ENCODE measurements at places on chromosomes 7 and 10. TPM values are rescaled to one million over a fixed set of nuclear protein-coding genes. Genes with fewer than 3 reads are reported as not detected.

DNA sequence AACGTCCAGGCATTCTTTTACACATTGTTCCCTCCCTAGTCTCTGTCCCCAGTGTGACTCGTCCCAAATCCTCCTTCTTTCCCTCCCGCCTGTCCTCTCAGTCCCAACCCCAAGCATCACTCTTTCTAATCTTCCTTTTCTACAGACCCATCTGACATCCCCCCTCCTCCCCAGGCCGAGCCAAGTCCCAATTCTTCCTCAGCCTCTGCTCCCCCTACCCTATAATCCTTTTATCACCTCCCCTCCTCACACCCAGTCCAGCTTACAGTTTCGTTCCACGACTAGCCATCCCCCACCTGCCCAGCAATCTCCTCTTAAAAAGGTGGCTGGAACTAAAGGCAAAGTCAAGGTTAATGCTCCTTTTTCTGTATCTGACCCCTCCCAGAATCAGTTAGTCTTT lies 95.1 kb downstream of the MACC1 start:
- no peak for DNase-seq

- no peak for DNase-seq
Measured at GRCh38 chr10:129756912-129757901, 206.9 kb downstream of the EBF3 start.

- DNase-seq: no peak
Measured at GRCh38 chr7:16271355-16271915, 149.9 kb downstream of the CRPPA start.

- DNase-seq: no peak
Measured at GRCh38 chr7:5776894-5777660, 4.4 kb downstream of the RNF216 start.

DNA sequence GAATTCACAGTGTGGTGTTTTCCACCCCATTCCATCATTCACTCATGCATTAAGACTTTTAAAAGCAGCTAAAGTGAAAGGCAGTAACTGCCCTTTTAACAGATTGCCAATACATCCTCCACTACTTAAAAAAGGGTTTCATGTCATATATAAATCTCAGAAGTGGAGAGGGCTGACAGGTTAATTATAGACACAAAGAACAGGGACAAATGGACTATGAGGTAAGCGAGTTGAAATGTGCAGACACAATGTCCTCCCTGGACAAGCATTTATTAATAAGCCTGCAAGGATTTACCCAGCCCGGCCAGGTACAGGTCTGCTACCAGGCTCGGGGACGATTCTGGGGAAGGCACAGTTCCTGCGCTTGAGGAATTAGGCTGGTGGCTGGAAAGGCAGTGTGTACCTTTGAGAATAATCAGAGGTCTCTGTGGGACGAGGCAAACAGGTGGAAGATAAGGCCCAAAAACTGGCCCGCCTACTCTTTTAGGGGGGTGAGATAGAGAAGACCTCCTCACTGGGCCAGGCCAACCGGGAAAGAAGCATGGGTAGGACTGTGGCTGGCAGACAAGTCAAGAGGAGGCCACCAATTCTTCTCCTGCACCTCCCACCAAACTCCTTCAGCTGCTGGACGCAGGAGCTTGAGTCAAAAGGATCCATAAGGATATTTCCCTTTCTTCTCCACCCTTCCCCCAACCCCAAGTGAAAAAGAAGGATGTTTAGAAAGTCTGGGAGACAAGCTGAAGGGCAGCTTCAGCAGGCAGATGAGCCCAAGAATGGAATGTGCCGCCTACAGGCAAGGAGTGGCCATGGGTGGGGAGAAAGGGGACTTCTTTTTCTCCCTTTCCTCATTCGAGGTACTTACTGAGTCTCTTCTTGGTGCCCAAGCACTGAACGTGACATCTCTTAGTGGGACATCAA lies 1.5 kb downstream of the PDLIM1 start:
- DNase-seq: peak; percentile 82

DNA sequence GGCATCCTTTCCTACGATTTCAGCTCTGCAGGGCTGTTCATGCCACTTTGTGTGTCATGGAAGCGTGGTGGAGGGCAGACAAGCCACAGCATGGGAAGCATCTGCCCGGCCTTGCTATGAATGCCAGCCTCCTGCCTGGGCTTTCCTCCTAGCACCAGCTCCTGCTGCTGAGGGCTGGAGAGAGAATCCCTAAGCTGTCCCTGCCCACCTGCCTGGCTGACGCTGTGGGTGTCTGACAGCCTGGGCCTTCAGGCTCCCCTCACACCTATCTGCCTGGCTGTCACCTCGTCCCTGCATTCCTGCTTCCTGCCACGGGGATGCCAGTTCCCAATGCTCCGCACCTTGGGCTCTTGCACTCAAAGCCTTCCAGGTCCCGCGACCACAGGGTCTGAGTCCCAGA lies 606.5 kb upstream of the MGMT start:
- DNase-seq: no peak

DNA sequence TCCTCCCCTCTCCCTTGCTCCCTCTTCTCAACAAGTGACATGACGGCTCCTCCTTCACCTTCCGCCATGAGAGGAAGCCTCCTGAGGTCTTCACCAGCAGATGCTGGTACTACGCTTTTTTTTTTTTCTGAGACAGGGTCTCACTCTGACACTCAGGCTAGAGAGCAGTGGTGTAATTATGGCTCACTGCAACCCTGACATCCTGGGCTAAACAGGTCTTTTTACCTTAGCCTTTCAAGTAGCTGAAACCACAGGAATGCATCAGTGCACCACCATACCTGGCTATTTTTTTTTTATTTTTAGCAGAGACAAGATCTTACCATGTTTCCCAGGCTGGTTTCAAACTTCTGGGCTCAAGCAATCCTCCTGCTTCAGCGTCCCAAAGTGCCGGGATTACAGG lies 43.6 kb downstream of the MDH2 start:
- no peak for DNase-seq

DNA sequence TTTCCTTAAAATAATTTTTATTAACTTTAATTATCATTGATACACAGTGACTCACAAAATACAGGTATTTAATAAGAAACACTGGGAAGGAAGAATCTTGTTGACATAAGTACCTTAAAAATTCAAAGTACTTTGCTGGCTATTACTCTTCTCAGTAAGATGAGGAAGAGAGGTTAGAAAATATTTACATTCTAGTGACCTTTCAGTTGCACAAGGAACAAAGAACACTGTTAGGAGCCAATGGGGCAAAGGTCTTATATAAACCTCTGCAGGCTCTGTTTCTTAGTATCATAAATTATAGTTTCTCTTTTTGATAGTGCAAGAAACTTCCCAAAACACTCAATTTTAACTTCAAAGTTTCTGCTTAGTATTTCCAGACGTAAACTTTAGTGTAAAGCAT lies 4.8 kb upstream of the TAX1BP1 start:
- DNase-seq: peak; percentile 59

DNA sequence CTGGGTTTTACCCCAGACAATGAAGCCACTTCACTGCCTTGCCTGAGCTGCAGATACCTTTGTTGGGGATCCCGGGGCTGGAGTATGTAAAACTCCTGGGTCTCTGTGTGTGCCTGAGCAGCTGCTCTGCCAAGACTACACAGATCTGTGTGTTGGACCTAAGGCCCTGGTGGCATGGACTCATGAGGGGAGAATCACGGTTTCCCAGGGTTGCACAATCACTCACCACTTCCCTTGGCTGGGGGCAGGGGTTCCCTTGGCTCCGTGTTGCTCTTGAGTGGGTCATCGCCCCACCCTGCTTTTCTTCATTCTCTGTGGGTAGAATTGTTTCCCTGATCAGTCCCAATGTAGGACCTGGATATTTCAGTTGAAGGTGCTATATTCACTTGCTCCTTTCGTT lies 13.9 kb upstream of the TBATA start:
- DNase-seq: no peak

DNA sequence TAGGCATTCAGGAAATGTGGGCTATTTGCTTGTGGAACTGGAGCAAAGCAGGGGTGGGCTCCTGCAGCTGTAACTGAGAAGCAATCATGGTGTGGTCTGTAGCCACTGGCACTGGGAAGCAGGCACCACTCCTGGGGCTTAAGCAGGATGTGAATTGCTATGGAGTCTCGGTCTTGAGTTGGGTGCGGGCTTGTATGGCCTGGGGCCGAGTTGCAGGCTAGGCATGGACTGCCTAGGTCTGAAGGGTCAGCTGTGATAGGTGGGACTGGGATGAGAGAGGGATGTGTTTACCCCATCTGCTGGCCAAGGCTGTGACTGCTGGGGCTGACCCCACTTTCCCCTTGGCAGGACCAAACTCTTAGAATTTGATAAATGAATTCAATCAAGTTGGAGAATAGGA lies 43.0 kb downstream of the ADCY1 start:
- DNase-seq: no peak

DNA sequence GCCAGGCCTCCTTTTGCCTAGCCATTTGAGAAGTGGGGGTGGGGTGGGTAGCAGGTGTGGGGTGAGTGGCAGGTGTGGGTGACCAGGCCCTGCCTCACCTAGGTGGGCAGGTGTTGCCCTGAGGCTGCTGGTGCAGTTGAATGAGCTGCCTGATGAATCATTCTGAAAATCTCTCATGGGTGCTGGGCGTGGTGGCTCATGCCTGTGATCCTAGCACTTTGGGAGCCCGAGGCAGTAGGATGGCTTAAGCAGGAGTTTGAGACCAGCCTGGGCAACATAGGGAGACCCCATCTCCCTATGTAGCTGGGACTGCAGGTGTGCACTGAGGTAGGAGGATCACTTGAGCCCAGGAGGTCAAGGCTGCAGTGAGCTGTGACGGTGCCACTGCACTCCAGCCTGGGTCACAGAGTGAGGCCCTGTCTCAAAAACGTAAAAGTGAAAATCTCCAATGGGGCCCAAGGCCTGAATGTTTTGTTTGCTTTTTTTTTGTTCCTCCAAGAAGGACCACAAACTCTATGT lies 17.7 kb downstream of the TSPAN14 start:
- no peak for DNase-seq

GRCh38 chr7:156618078-156618779 lies 22.3 kb upstream of the RNF32 start:
- DNase-seq: no peak

DNA sequence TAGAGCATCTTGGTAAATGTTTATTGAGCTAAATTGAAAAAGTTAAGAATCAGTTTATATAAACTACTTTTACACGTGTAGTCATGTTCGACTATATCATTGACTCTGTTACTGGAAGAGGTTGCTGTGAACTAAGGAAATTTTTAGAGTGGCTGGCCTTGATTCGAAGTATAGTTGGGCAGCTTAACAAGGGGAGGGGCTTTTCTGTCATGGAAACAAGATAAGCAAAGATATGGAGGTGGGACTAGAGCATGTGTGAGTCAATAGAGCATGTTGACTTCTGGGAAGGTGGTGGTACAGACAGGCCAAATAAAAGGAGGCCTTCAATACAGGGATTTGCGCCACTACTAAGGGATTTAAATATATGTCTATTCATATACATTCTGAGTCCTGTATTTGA lies 7.6 kb downstream of the ATP5F1C start:
- DNase-seq: no peak

- DNase-seq: peak; percentile 74
Measured at GRCh38 chr7:137950967-137951366, 50.9 kb downstream of the CREB3L2 start.

DNA sequence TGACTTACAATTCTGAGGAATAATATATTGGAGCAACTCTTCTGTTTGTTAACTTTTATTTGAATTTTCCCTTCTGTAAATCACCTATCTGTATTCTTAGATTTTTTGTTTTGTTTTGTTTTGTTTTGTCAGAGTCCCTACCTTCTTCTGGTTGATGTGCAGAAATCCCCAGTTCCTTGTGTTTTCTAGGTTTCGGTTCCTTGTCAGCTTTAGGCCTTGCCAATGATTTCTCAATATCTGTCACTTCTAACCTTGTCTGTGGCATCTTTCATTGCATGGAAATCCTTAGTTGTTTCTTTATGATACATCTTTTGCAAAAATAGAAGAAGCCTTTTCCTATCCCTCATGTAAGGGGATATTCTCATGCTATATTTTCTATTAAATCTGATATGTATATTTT lies 21.7 kb upstream of the ST8SIA6 start:
- DNase-seq: no peak

DNA sequence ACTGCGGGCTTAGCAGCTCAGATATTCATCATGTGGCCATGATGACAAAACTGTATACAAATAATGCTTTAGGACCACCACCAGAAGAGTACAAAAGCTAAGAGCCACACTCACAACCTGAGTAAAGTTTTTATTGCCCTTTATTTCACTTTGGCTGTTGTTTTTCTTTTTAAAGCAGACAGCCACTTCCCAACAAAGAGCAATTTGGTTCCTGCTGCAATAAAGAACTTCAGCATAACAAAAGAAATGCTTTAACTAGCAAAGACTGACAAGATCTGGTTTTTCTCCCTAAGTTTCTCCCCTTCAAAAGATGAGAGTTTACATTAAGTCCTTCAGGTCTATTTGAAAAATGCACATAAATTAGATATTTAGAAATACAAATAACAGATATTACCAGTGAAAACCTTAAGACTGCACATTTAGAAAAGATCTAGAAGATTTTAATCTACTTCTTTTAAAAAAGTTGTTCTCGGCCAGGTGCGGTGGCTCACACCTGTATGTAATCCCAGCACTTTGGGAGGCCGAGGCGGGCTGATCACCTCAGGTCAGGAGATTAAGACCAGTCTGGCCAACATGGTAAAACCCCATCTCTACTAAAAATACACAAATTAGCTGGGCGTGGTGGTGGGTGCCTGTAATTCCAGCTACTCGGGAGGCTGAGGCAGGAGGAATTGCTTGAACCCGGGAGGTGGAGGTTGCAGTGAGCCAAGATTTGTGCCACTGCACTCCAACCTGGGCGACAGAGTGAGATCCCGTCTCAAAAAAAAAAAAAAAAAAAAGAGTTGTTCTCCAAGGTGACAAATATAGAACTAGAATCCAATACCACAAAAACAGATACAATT lies 59.4 kb downstream of the WAPL start:
- no peak for DNase-seq

- no peak for DNase-seq
Measured at GRCh38 chr7:38224392-38224791, 46.3 kb downstream of the STARD3NL start.

- DNase-seq: no peak
Measured at GRCh38 chr7:121410829-121411596, 14.9 kb upstream of the FAM3C start.

DNA sequence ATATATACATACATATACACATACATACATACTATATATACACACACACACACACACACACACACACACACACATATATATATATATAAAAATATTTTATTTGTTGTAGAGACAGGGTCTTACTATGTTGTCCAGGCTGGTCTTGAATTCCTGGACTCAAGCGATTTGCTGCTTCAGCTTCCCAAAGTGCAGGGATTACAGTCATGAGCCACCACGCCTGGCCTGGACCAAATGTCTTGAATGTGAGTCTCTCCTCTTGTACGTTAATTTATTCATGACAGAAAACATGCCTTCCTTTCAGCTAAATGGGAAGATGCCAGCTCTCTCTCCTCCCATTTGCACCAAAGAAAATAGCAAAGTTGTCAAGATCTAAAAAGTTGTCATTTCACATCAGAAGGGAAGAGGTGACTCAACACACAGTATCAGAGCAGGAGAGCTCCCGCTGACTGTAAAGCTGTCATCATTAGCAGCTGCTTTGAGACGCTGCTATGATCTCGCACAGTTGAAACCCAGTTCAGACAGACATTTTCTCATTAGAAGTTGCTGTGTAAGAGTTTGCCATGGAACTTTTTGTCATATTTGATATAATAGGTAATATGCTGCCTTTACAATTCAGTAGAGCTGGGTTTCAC lies 224.3 kb downstream of the SFMBT2 start:
- DNase-seq: no peak

Gene CYP3A7
- 1.3 TPM for polyA plus RNA-seq

Gene MNX1
- polyA plus RNA-seq: 7.6 TPM

Gene SGCE
- 5.9 TPM for polyA plus RNA-seq

Gene CFAP58
- polyA plus RNA-seq: 0.12 TPM

Gene WNT16
- polyA plus RNA-seq: not detected

Gene VSTM2A
- polyA plus RNA-seq: 0.10 TPM

Gene ADAMTS14
- 0.81 TPM for polyA plus RNA-seq

Gene STRIP2
- 0.95 TPM for polyA plus RNA-seq

Gene ITIH5
- polyA plus RNA-seq: 1.1 TPM

Measured in small intestine (tissue), 16 donors.